ENCODE measurements at places on chromosomes 6 and 20.

- no peak for DNase-seq
Observed at GRCh38 chr6:122825163-122825562, 36.1 kb downstream of the SMPDL3A start.

DNA sequence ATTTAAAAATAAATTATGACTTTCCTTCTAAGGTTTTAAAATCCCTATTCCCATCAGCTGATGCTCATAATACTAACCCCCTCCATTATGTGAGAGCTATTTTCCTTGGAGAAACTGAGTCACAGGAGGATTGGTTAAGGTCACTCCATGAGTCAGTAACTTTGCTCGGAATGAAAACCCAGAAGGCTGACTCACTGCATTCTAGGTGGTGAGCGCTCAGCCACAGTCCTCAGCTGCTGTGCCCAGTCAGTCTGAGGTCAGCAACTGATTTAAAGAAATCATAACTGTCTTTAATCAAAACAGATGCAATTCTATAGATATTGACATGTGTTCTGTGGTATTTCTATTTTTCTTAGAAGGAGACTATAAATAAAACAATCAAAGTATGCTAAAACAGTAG, 359.2 kb downstream of the GJA1 start:
- DNase-seq: peak; percentile 84

- DNase-seq: no peak
Observed at GRCh38 chr20:34709831-34710567, 5.9 kb downstream of the TP53INP2 start.

- no peak for DNase-seq
Observed at GRCh38 chr20:41664584-41664983, 46.4 kb upstream of the CHD6 start.

GRCh38 chr6:46882645-46883044, 39.1 kb downstream of the ADGRF5 start:
- no peak for DNase-seq

GRCh38 chr6:119895626-119896025, 546.1 kb upstream of the MAN1A1 start:
- DNase-seq: no peak

GRCh38 chr6:121055572-121056163, 278.6 kb downstream of the TBC1D32 start:
- DNase-seq: peak; percentile 8

DNA sequence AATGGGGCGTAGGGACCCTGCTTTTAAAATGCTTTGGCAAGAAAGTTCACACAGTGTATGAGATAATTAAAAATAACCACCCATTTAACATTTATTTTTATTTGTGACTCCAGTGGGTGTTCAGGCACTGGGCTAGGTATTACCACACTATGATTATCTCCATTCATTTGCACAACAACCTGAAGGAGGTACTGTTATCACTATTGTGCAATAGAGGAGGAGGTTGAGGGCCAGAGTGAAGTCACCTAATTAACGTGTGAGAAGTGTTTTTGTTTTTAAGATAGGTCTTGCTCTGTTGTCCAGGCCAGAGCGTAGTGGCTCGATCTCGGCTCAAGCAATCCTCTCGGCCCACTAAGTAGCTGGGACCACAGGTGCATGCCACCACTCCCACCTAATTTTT, 29.2 kb downstream of the MAK start:
- no peak for DNase-seq

DNA sequence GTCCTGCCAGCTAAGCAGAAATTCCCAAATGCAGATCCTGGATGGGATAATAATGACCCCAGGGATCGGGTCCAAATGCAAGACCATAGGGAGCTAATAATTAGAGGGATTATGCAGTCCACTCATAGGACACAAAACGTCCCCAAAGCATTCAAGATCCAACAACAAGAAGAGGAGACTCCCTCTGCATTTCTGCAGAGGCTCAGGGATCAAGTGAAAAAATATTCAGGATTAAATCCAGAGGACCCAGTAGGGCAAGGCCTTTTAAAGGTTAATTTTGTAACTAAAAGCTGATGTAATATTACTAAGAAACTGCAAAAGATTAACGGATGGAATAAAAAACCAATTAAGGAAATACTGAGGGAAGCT, 22.2 kb downstream of the HLA-A start:
- no peak for DNase-seq

- no peak for DNase-seq
Observed at GRCh38 chr6:116476002-116476678, 15.0 kb downstream of the CALHM6 start.

DNA sequence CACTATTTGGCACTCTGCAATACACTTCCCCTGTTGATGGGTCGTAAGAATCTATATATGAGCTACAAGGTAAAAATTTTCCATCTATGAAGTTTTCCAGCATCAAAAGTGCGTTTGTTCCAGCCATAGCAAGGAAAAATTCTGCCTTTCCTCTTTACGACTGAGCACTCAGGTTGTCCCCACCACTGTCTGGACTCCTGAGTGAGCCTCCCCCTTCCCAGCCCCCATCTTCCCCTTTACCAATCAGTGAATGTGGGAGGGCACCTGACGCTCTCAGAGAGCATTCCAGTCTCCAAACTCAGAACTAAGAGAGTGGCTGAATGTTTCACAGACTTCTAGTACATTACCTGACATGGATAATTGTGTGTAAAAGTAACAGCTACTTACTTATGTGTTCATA, at the start of gene ALDH8A1:
ALDH8A1 (minus strand) TSS at position 175 of the 400 bp plus-strand sequence; CDS start at position 127, 48 bp downstream.
- no peak for DNase-seq

DNA sequence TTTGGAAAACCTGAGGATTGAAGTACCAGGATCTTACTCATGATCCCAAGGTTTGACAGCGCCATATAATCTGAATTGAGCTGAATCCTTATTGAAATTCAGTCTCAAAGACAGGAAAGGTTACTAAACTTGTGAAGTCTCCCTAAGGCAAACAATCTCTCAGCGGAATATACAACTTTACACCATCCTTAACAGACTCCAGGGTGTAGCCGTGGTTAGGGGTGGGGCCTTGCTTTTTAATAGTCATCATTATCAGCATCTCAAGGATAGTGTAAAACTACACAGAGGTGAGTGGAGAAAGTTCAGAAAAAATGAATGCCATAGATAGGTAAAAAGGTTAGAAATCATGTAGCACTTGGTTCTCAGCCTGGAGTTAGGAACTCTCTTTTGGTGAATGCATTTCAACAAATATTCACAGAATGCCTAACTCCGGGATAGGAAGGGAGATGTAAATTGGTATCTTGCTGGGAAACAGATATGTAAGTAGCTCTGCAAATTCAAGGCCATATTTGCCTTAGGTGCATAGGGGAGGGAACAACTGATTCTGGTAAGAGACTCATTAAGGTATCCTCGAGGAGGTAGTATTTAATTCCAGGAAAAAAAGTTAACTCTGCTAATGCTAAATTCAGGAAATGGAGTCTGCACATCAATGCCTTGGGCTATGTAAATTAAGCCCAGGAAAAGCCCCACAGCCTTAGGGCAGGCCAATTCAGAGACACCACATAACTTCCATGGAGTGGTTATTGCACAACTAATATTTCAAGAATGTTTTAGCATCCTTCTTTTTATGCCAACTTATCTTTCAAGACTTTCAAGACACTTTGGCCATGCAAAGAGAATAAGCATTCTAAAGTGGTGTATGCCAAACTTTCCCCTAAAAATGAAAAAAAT, 61.6 kb downstream of the SNAP25 start:
- DNase-seq: no peak

DNA sequence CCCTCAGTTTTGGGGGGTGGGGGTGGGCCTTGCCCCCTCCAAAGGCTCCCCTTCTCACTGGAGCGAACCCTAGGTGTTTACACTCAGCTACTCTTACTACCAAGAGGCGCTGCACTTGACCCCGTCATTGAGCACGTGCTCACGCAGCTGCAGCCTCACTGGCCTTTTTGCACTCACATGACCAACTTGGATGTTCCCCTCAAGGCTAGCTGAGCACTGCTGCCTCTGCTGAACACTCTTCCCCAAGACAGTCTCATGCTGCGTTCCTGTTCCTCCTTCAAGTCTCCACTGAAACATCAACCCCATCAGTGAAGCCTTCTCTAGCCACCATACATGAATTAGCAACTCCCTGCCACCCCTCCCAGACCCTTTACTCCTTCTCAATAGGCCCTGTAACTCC, 4.0 kb downstream of the SOD2 start:
- DNase-seq: no peak

GRCh38 chr6:71721642-71722041, 164.7 kb upstream of the RIMS1 start:
- DNase-seq: peak; percentile 53

- no peak for DNase-seq
Observed at GRCh38 chr20:62924442-62925075, 1.7 kb downstream of the DIDO1 start.

GRCh38 chr6:10837622-10837994, 731 bp downstream of the MAK start:
- DNase-seq: no peak

DNA sequence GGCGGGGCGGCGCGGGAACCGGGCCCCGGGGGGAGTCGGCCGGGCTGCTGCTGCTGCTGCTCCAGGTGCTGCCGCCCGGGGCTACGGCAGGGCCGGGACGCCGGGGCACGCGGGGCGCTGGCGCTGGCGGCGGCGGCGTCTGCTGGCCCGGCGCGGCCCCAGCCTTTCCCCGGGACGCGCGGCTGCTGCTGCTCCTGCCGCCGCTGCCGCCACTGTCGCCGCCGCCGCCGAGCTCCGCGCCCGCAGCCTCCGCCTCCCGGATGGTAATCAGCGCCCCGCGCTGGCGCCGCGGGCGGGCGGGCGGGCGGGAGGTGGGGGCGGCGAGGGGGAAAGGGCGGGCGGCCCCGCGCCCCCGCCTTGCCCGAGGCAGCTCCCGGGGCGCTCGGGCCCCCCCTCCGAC, 306 bp downstream of the EBF4 start:
- no peak for DNase-seq

- peak; percentile 46 for DNase-seq
Observed at GRCh38 chr6:138682704-138683527, 90.7 kb upstream of the CCDC28A start.

DNA sequence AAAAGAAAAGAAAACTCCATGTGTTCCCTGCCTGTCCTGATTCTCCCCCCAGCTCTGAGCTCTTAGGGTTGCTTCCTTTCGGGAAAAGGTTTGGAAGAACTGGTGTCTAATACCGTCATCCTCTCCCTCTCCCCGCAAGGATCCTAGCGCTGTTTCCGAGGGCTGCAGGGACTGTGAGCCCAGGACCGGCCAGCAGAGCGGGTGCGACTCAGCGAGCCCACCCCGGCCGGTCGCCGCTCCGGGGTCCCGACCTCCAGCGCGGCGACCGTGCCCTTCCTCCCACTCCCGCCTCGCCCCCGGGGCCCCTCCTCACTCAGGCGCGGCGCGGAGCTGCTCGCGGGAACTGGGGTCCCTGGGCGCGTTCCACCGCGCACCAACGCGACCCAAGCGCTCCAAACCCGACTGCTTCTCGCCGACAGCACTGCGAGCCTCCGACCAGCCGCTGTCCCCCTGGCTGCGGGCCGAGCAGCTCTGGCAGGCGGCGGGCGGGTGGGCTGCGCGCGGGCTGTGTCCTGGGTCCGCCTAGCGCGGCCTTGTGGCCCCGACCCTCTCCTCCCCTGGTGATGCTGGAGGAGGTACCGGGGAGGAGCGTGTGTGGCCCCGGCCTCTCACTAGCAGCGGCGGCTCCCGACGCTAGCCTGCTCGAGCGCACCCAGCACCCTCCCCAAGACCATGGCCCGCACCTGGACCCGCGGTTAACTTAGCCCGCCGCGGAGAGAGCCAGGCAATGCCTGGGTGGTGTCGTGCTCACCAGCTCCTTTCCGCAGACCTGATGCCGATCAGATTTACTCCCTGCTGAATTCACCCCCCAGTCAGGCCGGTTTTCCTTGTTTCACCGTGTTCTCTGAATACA, at the start of gene PLA2G7:
PLA2G7 (minus strand) TSS at position 509 of the 853 bp plus-strand sequence. CDS start 12,484 bp downstream, outside the sequence.
- no peak for DNase-seq

DNA sequence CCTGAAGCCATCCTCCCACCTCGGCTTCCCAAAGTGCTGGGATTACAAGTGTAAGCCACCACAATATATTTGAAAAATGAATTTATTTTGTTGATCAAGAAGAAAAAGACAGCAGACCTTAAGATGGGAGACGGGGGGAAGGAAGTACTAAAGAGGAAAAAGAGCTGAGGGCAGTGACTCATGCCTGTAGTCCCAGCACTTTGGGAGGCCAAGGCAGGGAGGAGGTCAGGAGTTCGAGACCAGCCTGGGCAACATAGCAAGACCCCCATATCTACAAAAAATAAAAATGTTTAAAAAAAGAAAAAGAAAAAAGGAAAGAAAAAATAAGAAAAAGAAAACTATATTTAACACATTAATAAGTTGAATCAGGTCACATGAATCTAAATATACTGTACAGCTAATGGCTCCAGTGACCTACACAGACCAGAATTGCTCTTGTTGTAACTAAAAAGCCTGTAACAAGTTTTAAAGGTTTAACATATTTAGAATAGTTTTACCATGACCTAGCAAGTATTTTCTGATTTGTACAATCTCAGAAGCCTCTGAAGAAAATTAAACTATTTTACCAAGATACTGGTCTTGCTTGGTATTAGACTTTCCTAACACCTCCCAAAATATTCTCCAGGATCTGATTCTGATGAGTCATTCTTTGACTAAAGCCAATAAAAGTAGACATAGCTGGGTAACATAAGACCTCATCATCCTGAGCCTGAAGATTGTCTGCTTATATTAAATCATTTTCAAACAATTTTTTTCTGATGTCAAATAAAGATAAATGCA, 4.3 kb upstream of the AKIRIN2 start:
- DNase-seq: peak; percentile 63

DNA sequence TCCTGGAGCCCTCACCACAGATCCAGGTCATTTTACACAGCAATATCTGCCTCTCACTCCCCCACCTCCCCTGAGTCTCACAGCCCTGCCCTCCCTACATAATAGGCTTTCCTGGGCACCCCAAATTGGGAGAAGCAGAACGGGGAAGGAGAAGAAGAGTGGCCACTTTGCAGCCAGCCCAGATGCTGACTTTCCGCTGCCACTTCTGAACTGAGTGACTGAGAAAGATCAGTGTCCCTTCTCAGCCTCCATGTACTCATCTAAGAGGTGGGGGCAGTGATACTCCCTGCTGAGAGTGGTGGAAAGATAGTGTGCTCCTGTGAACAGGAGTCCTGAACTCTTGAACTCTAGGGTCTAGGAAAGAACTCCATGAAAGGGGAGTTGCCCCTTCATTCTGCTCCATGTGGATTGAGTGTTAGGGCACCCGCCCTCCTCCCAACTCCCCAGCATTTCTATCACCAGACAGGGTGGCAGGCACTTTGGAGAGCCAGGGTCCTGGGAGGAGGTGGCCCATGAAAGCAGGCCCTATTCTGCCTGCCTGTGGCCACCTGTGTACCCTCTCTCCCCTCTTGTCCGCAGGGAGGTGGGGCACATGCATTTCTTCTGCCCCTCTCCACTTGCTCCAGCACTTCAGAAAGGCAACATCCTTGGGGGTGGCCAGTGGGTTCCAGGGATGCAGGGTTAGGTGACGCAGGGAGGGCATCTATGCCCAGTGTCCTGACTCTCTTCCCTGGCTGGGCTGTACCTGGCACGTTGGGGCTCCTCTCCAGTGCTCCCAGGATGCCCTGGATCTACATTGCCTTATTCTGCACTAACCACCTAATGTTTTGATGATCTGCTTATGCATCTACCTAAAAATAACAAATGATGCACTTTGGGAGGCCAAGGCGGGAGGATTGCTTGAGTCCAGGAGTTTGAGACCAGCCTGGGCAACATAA, 38.3 kb upstream of the MRPS18A start:
- no peak for DNase-seq
